ENCODE measurements at places on chromosomes 5 and 9.

DNA sequence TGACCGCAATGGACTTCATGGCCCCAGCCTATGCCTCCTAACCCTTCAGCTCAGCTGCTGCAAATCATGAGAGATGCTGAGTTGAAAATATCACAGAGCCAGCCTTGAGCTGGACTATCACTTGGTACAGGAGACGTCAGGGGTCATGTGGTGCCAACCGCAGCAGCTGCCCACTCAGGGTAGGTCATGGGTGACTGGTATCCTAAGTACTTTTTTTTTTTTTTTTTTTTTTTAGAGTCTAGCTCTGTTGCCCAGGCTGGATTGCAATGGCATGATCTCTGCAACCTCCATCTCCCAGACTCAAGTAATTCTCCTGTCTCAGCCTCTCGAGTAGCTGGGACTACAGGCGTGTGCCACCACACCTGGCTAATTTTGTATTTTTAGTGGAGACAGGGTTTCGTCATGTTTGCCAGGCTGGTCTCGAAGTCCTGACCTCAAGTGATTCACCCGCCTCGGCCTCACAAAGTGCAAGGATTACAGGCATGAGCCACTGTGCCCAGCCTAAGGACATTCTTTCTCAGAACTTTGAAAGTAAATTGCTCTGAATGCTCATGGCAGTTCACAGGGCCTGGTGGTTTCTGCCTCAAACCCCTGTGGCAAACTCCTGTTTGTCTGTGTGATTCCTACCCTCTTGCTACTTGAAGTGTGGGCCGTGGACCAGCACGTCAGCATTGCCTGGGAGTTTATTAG, 21.3 kb downstream of the WWC1 start:
- DNase-seq: no peak

DNA sequence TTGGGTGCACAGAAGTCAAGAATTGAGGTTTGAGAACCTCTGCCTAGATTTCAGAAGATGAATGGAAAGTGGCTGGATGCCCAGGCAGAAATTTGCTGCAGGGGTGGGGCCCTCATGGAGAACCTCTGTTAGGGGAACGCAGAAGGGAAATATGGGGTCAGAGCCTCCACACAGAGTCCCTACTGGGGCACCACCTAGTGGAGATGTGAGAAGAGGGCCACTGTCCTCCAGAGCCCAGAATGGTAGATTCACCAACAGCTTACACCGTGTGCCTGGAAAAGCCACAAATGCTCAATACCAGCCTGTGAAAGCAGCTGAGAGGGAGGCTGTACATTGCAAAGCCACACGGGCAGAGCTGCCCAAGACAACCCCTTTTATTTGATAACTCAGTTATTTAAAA, 383.5 kb downstream of the TLE4 start:
- DNase-seq: no peak

- DNase-seq: no peak
Observed at GRCh38 chr5:154278908-154279307, 88.4 kb downstream of the GALNT10 start.

GRCh38 chr5:3252235-3252634, 343.4 kb upstream of the IRX1 start:
- no peak for DNase-seq

GRCh38 chr5:141488591-141489561, at the start of gene PCDHGC5:
PCDHGC5 (plus strand) TSS chr5:141489081; CDS start chr5:141489241, 160 bp downstream.
- DNase-seq: no peak

GRCh38 chr9:118009614-118010013, 305.4 kb downstream of the TLR4 start:
- no peak for DNase-seq

DNA sequence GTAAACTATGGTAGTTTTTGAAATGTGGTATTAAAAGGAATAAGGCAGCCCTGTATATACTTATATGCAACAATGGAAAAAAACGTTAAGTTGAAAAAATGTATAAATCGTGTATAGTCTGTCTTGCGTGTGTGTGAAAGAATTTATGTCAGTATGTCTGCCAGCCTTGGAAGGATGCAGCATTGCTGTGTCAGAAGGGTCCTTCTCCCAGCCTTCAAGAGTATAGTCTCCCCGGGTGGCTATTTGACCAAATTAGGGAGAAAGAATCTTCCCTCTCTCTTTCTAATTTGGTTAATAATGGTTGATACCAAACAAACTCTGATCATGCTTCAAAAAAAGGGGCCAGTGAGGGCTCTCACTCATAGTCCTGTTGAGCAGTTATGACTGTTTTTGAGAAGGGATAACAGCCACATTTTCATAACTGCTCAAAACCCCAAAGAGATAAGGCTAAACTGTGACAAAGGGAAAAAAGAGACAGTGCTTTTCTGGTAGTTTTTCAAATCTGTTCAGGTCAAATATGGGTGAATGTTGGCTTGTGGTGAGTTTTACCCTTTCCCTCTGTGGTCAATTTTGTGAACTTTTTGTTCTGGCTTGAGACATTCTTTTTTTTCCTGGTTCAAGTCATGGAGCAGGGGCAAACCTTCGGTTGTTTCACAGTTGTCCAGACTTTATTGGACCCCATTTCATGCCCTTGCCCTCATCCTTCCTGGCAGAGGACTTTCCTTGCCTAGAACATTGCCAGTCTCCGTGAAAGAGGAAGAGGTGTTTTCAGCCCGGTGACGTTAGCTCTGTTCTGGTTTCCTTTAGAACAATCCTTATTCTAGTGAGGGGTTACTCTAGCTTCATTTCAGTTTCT, 21.0 kb downstream of the SNX30 start:
- no peak for DNase-seq

- no peak for DNase-seq
Observed at GRCh38 chr9:70422371-70423043, 8.1 kb upstream of the KLF9 start.

DNA sequence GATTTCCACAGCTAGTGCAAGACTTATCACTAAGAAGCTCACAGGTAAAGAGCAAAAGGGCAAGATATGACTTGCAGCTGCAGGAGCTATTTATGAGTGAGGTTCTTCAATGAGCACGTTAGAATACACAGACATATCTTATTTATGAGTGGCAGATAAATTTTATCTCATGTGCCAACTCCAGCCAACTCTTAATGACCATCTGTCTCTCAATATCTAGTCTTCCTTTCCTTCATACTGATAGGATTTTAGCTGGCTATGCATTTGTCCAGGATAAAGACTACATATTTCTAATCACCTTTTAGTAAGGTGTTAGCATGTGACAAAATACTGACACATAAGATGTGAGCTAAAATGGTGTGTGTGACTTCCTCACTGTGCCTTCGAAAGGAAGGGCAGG, 304.5 kb downstream of the TRPM3 start:
- no peak for DNase-seq

DNA sequence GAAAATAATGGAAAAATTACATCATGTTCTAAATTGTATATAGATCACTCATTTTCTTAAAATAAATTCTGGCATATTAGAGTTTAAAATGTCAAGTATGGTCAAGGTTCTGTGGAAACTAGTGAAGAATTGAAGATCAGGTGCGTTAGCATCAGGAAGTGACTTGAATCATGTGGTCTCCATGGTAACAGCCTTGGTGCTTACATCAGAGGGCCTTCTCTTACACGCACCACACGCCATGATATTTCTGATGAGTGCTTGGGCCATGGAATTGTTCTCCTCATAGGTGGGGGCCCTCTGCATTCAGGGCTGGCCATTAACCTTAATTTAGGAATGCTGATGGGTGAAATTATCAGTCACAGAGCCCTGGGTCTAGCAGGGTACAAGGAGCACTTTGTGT, 288.1 kb upstream of the EFNA5 start:
- DNase-seq: no peak

- no peak for DNase-seq
Observed at GRCh38 chr5:89275066-89275855, 392.3 kb upstream of the MEF2C start.

DNA sequence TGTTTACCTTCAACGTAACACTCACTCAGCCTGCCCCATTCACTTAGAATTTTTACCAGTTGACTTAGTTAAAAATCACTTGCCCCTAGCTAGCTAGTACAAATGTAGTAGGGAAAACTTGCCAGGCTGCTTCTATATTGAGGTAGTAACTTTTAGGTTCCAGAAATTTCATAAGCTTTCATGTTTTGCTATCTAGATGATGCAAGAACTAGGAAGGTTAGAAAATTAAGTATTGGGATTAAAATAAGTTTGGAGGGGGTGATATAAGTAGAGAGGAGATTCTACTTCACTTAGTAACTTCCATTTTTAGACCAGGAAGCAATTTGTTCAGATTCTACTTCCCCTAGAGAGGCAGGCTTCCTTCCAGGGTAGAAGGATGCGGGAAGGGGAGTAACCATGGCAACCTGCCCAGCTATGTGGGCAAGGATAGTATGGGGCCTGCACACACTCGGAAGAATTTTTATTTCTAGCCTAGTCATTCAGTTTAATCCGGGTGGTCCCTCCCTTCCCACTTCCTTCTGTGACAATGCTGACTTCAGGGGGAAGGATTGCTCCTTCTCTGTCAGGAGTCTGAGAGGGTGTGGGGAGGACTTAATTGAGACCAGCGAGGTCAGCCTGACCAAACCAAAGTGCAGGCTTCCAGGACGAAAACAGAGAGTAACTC, 4.2 kb downstream of the DAB2 start:
- DNase-seq: no peak

DNA sequence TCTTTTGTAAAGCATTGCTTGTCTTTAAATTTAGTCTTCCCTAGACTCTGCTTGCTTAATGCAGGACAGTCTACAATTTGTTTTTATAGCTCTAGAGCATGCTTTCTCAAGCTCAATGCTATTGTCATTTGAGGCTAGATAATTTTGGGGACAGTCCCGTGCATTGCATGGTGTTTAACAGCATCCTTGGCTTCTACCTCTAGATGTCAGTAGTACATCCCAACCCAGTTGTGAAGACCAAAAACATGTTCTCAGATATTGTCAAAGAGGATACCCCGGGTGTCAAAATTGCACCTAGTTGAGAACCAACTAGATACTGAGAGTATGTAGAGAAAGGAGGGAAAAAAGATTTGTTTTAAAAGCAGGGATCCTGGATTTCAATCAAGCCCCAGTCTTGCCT, 277.5 kb downstream of the CEMIP2 start:
- no peak for DNase-seq

GRCh38 chr5:178284093-178284675, 51.6 kb upstream of the PHYKPL start:
- DNase-seq: no peak

DNA sequence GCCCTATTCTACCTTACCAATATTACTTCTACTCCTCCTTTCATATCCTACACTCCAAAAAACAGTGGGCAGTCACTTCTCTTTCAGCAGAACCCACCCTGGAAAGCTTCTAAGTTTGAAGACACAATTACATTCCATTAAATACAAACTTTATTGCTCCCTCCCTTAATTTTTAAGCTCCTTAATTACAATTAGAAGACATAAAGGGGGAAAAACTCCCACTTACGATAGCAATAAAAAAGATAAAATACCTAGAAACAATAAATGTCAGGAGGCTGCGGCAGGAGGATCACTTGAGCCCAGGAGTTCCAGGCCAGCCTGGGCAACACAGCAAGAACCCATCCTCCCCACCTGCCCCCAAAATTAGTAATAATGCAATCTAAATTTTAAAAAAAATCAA, 9.6 kb downstream of the RNF145 start:
- DNase-seq: no peak

DNA sequence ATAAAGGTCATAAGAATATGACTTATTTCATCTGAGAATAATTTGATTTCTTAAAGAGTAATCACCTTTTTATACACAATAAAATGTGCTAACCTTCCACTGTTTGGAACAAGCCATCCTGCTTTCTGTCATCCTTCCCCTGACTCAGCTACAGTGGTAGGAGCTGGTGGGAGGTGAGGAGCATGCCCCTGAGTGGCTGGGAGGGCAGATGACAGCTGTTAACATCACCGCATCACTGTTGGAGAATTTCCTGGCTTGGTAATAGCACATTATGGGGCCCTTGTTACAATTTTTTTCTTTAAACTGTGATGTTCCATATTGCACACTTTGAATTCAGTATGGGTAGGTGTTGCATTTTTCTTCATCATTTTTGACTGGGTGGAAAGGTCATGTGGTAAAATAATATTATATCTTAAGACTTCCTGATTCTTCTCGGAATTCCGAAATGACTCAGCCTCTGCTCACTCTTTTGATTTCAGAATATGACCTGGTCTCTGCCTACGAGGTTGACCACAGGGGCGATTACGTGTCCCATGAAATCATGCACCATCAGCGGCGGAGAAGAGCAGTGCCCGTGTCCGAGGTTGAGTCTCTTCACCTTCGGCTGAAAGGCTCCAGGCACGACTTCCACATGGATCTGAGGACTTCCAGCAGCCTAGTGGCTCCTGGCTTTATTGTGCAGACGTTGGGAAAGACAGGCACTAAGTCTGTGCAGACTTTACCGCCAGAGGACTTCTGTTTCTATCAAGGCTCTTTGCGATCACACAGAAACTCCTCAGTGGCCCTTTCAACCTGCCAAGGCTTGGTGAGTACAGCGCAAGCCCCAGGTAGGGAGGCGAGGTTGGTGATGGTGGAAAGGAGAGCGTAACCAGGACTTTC, 5.8 kb downstream of the ADAMTS16 start:
- DNase-seq: no peak

DNA sequence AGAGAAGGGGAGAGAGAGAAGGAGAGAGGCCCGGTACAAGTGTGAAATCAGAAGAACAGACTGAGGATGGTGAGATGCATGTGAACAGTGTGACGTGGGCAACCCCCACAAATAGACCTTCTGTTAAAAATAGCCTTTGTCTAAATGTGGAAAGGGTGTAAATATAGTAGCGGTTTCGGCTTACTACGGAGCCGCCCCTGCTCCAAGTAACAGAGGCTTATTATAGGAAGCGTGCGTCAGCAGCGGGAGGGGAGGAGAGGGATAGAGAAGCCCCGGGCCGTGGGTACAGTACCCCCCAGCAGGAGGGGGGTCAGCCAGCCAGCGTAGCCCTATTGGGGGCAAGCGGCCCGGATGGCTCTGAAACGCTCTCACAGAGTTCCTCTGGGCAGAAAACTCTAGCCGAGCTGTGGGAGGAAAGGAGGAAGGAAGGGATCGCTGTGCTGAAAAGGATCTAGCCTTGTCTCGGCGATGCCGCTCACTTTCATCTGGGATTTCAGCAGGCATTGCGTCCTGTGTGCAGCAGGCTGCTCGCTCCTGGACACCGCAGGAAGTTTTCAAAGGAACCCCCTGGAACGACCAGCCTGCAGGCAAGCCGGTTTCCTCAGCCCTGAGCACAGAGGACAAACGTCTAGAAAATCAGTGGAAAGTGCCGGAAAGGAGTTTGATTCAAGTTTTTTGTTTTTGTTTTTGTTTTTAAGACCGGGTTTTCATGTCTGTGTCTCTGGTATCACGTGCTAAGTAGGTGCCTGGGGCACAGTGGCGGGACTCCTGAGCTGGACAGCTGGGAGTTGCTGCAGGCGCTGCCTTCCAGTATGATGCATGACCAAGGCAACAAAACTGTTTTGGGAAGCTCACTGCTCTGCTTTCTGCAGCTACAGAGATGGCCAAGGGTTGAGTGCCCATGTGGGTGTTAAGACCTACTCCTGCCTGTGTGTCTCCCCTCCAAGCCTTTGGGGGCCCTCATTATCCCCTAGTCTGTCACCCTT, 146.6 kb downstream of the SEC61B start:
- peak; percentile 17 for DNase-seq

DNA sequence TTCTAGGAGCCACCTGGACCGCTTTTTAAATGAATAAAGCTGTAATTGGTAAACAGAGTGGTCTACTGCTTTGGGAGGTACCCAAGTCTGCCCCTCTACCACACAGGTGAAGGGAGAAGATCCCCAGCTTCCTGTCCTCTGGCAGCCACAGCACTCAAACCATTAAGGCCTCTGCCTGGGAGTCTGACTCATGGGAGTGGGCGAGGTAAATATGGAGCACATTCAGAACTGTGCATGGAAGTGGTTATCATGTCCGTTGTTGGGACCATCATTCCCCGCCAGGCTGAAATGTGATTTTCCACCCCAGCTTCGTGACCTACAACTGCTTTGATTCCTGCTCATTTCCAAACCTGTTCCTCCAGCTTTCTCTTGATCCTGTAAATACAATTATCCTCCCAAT, 59.5 kb upstream of the ALDH1B1 start:
- no peak for DNase-seq
